Esophagus squamous epithelium (tissue), 5 donors: ENCODE measurements at places on chromosomes 3 and 15.
A peak's percentile ranks its signal among the peaks of the same experiment; 100 is the strongest.

DNA sequence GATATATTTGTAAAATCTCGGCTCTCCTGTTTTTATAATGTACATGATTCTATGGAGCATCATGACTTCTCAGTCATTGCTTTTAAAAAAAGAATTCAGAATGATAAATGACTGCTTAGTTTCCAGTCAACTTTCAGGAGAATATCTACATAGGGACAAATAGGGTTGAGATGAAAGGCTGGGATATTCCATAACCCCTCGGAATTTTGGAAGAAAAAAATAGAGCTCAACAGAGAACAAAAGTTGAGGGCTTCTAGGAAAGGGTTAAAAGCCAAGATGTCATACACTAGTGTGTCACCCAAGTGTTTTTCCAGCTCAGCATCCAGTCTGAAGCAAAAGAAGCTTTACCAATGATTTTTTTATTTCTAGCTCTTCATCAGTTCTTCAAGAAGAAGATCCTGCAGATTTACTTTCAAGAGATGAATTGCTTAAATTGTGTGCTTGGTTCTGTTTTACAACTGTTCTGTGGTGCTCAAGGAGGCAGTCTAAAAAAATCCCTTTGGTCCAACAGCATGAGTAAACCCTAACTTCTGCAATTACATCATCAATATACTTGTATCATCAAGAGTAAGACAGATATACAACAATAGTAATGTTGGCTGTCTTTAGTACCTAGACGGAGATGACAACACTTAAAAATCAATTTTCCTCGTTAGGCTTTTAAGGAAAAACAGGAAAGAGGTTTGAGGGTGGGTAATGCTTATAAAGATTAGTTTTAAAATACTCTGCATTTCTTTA lies 979 bp downstream of the UNC13C start:
- DNase-seq = no peak

DNA sequence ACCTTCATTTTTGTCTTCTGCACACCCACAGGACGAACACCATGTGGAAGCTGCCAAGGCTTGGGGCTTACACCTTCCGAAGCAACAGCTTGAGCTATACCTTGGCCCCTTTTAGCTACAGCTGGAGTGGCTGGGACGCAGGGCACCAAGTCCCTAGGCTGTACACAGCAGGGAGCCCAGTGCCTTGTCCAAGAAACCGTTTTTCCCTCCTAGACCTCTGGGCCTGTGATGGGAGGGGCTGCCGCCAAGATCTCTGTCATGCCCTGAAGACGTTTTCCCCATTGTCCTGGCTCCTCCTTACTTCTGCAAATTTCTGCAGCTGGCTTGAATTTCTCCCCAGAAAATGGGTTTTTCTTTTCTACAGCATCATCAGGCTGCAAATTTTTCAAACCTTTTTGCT lies 7.8 kb downstream of the CNTN4 start:
- DNase-seq = no peak

- DNase-seq = no peak
These were observed 1.0 kb upstream of the RBPMS2 start for GRCh38 chr15:64776402-64776786.

GRCh38 chr15:92655178-92655995 lies at the start of gene FAM174B:
Gene FAM174B, minus strand, starts transcription at chr15:92655775.
- DNase-seq = no peak

DNA sequence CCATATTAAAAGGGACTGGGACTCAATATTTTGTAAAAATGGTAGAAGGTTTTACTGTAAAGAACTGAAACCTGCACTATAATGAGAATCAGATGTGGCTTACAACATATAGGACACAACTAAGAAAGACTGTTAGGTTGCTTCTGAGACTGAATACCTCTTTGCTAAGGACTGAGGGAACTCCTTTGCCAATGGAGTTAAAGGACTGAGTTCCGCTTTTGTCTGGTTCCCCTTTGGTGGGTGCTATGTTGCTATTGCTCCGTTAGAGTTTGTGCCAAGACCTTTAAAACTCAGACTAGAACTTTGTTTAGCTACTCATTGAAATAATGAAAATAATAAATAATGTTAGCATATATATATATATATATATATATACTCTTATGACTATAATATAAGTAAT lies 147.8 kb upstream of the KCNMB2 start:
- DNase-seq = no peak

GRCh38 chr3:195060531-195061291 lies 210.2 kb downstream of the XXYLT1 start:
- no peak for DNase-seq

DNA sequence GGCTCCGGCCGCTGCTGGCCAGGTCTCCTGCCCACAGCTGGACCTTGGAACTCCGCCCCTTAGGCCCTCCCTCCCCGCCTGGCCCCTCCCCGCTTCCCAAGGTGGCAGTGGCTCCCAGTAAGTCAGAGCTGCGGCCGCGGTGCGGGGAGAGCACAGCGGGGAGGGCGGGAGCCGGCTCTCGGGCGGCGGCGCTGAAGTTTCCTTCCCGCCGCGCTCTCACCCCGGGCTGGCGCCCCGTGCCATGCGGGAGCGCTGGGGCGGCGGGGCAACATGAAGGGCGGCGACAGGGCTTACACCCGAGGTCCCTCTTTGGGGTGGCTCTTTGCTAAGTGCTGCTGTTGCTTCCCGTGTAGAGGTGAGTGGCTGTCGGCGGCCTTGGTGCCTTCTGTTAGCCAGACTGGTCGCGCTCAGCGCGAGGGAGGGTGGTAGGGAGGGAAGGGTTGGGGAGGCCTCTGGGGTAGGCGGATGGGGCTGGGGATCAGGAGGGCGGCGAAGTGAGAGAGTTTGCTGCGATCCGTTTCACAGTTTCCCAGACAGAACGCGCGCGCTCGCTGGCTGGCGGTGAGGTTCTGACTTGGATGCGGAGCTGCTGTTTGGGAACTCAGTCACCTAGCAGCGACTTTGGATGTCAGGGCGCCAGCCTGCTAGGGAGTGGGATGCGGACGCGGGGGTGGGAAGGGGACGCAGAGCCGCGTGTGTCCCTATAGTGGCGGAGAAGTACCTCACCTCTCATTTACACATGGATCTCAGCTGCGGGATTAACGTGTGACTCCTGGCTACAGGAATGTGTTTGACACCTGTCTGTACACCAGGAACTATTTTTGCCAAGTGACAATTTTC lies 145.5 kb upstream of the UMPS start:
- no peak for DNase-seq

DNA sequence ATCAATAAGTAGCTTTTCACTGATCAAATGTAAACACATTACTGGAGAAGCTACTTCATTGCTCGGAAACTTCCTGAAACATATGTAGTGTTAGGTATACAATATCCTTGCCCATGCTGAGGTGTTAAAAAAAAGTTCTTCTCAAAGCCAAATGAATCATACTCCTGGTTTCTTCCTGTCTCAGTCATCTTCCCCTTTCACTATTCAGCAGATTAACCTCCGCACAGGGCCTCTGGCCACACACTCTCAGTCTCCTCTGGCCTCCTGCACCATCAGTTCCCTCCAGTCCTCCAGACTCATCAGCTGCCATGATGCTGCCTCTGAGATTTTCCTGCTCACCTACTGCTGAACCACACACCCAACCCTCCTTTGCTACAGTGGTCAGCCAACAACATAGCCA lies 70.5 kb upstream of the BOC start:
- no peak for DNase-seq

DNA sequence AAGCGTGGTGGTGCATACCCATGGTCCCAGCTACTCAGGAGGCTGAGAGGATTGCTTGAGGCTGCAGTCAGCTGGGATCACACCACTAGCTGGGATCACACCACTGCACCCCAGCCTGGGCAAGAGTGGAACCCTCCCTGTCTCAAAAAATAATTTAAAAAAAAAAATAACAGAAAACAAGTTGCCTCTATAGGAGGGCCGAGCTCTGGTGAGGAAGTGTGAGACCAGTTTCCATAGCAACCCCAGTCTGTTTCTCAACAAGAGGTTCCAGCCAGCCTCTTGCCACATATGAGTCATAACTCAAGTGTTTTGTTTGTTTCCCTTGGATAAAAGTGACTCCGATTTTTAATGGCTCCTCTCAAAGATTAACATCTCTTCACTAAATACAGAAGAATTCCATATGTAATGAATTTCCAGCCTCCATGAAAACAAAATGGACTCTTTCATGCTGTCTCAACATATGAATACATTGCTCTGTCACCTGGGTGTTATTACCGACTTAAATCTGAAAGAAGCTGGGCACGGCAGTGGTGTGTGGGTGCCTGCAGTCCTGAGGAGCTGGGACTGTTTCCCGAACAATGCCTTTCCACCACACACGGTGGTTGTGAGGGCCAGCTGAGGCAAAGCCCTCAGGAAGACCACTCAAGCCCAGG lies 19.7 kb downstream of the TMEM43 start:
- DNase-seq = peak; percentile 40
